ENCODE measurements at places on chromosomes 11 and 22.

GRCh38 chr11:126059238-126059781 is 3.4 kb downstream of the CDON start:
- DNase-seq: no peak

DNA sequence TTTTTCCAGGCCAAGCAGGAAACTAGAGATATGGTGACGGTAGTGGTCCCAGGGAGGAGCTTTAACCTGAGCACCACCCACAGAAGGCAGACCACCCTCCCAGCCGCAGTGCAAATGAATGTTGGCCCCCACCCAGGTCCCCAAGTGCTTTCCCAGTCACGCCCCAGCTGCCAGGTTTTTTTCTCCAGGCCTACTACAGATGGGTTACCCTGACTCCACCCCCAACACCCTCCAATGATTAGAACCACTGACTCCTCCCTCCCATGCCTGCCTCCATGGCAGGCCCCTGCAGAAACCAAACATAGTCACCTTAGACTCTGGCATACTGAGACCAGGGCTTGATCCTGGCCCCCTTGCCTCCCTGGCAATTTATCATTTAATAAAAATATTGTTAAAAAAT is 58.7 kb upstream of the CHST1 start:
- DNase-seq: no peak

DNA sequence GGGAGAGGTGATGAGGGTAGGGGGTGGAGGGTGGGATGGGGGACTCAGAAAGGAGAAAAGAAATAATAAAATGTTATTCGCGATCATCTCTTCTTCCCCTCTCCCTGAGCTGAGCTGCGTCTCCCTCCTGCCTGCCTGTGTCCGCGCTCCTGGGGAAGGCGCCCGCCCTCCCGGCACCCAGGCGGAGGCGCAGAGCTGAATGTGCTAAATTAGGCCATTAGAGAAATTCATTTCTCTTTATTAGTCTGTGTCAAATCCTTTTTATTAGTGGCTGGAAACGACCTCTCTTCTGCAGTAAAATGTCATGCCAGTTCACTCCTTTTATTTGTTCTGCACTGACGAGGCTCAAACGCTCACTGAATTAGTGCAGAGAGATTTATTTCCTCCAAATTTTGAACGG is 116.1 kb downstream of the FEZ1 start:
- DNase-seq: no peak

DNA sequence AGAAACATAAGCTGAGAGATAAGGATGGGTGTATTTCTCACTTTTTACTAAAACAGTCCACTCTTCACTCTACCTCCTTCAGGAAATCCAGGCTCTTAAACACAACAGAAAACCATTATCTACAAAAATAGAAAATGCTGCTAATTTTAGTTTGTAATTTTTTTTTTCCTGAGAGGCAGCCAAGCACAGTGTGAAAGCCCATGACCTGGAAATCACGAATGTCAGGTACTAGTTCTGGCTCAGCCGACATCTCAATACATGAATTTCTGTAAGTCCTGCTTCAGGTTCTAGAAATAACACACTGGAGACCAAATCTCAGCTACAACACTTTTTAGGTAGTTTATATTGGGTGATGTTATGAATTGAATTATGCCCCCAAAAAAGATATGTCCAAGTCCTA is 308.9 kb downstream of the KCNA4 start:
- no peak for DNase-seq

DNA sequence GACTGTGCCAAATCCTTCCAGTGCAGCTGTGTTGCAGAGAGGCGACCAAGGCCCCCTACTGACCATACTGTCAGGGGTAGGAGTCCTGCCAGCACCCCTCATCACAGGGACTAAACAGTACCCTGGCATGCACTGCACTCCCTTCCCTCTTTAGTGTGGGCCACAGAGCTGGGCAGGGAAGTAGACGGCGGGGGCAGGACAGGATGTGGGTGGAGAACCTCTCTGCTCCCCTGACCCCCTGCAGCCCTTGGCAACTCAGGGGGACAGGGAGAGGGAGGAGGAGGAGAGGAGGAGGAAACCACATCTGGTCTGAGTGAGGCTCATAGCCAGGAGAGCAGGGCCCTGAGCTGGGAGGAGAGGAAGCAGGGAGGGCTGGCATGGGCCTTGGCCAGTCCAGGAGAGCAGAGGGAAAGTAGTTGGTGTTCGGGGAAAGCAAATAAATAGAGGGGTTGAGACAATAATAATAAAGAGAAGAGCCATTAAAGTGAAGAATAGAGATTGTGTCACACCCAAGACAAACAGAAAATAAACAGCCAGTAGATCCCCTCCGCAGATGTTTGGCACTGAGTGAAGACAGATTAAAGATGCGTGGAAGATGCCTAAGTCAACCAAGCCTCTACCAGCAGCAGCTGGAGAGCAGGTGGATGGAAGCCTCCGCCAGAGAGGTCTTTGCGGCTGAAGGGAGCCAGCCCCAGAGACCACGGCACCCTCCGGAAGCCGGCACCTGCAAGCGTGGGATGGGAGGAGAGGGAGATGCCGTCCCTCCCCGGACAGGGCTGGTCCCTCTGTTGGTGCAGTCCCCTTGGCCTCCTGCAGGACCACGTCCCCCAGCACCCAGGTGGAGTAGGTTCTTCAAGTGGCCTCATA is 61.5 kb downstream of the RPUSD4 start:
- peak; percentile 25 for DNase-seq

GRCh38 chr11:115347106-115347505 is 157.1 kb downstream of the CADM1 start:
- DNase-seq: no peak

DNA sequence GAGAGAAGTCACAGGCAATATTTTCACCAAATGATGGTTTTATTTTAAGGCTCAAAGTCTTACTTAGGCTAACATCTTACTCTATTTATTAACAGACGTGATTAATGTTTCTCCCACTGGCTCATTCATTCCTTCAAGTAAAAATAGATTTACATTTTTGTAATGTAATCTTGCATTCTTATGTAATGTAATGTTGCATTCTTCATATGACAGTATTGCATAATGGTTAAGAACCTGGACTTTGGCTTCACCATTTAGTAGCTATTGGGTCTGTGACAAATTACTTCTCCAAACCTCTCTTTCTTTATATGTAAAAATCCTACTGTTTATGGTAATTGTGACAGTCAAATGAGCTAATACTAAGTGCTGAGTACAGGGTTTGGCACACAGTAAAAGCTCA is 3.3 kb upstream of the DIXDC1 start:
- no peak for DNase-seq

DNA sequence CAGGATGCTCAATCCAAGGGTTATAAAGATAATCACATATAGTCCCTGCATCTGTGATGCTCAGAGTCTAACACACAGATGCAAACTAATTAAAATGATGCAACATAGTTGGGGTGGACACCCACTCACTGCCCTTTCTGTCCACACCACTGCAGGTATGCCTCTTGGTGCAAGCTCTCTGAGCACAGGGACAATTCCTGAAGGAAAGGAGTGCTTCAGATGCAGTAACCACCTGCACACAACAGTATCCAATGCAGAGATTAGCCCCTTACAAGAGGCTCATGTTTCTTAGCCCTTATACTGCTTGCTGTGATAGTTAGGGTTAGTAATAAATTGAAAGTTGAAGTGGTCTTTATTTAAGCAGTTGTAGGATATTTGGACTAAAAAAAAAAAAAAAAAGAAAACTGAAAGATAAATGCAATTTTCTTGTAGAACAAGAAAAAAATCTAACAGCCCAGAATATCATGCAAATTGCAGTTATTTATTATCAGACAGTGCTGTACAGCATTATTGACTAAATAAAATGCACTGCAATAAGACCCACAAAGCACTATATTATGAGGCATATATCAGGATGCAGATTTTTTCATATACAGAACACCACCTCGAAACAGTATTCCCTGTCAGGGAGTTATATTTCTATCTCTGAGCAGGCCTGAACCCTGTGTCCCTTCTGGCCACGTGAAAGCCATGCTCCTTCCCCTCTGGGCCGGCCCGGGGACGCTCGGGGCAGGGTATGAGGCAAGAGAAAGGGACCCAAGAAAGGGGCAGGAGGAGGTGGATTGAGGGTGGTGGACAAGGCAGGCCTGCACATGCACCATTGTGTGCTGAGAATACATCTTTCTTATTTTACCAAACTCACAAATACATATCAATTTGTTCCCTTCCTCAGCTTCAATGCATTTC is 260.2 kb downstream of the OPCML start:
- no peak for DNase-seq

DNA sequence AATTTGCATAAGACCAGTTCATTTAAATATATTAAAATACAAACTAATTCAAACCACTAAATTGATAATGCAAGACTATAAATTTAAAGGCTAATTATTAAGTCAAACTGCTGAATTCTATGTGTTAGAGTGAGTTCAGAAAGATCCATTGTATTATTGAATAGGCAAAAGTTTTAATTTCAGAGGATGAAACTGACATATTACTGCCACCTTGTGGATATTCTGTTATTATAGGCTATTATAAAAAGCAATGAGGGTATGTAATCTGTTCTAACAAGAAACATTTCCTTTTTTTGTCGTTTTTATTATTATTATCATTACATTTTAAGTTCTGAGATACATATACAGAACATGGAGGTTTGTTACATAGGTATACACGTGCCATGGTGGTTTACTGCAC is 20.9 kb upstream of the NAALAD2 start:
- DNase-seq: no peak

DNA sequence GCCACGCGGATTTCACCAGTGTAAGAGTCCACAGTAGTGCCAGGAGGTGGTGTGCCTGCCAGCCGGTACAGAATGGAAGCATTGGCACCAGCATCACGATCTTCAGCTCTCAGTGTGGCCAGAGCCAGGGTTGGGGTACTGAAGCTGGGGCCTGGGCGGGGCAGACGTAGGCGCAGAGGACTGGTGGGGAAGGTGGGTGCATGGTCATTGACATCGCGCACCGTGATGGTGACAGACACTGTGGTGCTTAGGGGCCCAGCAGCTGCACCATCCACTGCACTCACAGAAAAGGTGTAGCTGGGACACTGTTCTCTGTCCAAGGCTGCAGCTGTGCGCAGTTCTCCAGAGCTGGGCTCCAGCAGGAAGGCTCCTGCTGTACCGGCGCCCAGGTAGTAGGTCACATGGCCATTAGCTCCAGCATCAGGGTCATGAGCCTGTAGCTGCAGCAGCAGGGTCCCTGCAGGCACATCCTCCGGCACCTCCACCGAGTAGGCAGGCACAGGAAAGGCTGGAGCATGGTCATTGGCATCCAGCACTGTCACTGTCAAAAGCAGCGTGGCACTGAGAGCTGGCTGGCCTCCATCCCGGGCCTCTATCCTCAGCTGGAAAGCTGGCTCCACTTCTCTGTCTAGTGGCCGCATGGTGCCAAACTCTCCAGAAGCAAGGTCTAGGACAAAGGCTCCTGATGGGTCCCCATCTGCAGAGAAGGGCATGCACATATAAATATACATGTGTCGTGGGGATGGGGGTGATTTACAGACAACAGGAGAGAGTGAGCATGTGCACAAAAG is 7.9 kb upstream of the TPP1 start:
- no peak for DNase-seq

- DNase-seq: no peak
Observed at GRCh38 chr11:117870103-117870952, 6.1 kb downstream of the FXYD6 start.

- DNase-seq: no peak
Observed at GRCh38 chr11:113627946-113628345, 78.2 kb downstream of the TMPRSS5 start.

DNA sequence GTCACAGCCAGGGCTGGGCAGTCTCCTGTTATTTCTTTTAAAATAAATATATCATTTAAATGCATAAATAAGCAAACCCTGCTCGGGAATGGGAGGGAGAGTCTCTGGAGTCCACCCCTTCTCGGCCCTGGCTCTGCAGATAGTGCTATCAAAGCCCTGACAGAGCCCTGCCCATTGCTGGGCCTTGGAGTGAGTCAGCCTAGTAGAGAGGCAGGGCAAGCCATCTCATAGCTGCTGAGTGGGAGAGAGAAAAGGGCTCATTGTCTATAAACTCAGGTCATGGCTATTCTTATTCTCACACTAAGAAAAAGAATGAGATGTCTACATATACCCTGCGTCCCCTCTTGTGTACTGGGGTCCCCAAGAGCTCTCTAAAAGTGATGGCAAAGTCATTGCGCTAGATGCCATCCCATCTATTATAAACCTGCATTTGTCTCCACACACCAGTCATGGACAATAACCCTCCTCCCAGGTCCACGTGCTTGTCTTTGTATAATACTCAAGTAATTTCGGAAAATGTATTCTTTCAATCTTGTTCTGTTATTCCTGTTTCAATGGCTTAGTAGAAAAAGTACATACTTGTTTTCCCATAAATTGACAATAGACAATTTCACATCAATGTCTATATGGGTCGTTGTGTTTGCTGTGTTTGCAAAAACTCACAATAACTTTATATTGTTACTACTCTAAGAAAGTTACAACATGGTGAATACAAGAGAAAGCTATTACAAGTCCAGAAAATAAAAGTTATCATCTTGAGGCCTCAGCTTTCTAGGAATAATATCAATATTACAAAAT is 13.4 kb downstream of the OR51B4 start:
- no peak for DNase-seq

GRCh38 chr11:70032943-70033710 is 45.0 kb upstream of the ANO1 start:
- DNase-seq: no peak

GRCh38 chr11:64340671-64341335 is 799 bp downstream of the CCDC88B start:
- peak; percentile 66 for DNase-seq

DNA sequence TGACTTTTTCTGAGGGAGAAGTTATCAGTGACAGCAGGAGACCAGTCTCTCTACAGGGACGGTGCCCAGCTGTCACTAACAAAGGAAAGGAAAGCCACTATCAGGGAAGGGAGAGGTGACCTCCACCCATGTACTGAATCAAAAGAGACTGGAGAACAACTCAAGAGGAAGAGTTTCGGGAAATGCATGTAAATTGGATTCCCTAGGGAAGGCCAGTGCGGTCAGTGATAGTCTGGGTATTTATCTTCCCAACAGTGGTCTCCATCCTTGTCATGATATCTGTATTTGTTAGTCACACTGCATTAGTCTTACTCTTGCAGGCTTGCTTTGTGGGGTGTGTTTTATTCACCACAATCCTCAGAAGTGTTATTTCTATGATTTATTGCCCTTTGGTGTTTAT is 193.4 kb upstream of the KIRREL3 start:
- no peak for DNase-seq

GRCh38 chr11:44036811-44037657 is 10.7 kb upstream of the ACCSL start:
- DNase-seq: peak; percentile 14

DNA sequence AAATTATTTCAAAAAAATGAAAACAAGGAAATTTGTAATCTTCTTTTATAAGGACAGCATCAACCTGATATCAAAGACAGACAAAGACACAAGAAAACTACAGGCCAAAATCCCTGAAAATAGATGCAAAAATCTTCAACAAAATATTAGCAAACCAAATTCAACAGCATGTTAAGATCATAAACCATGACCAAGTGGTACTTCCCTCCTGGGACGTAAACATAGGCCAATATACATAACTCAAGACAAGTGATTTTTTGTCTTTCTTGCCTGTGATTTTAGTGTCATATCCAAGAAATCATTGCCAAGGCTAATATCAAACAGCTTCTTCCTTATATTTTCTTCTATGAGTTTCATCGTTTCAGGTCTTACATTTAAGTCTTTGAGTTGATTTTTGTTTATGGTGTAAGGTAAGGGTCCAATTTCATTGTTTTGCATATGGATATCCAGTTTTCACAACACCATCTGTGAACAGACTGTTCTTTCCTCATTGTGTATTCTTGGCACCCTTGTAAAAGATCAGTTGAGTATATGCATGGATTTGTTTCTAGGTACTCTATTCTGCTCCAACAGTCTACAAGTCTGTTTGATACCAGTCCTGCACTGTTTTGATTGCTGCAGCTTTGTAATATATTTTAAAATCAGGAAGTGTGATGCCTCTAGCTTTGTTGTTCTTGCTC is 50.0 kb downstream of the SBF2 start:
- DNase-seq: no peak
